ENCODE measurements at places on chromosomes 7 and 10.

DNA sequence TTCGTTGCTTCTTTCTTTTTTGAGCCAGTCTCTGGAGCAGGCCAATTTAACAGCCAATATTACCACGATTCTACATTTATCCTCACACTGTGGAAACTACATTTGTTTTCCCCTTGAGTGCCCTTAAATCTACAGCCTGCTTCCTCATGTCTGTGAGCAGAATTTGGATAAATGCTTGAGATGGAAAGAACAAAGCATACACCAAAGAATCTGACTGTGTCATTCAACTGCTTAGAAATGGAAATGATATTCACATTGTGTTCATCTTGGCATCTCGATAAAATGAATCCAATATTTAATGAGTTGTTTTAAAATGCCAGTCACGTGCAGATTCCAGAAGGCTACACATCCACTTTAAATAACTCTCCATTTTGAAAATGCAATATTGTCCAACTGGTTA is 41.0 kb upstream of the GSDME start:
- DNase-seq: no peak

DNA sequence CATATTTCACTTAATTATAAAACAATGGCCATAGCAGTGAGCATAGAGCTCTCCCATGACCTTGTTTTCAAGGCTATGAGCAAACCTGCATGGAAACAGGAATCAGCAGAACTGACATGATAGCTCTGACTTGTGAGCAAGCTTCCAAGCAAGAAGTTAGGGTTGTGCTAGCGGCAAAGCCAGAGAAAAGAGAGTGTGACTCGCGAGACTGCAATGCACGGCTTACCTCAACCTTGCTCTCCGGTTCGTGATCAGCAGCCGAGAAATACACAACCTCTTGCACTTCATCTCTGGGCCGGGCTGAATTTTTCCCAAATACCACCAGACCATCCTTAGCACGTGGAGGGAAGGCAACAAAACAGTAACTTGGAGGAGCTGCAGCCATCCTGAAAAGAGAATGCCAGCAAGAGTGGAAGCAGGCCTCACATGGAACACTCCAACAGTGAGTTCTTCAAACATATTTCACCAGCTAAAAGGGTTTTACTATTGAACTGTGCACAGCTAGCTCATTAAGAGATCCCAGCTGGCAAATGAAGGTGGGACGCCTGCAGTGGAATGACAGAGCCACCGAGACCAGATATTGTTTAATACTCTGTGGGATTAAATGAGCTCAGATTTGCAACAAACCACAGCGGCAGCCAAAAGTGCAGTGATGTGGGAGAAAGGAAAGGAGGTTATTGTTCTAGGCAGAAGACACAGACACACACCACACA is 20.8 kb downstream of the SCRN1 start:
- no peak for DNase-seq

DNA sequence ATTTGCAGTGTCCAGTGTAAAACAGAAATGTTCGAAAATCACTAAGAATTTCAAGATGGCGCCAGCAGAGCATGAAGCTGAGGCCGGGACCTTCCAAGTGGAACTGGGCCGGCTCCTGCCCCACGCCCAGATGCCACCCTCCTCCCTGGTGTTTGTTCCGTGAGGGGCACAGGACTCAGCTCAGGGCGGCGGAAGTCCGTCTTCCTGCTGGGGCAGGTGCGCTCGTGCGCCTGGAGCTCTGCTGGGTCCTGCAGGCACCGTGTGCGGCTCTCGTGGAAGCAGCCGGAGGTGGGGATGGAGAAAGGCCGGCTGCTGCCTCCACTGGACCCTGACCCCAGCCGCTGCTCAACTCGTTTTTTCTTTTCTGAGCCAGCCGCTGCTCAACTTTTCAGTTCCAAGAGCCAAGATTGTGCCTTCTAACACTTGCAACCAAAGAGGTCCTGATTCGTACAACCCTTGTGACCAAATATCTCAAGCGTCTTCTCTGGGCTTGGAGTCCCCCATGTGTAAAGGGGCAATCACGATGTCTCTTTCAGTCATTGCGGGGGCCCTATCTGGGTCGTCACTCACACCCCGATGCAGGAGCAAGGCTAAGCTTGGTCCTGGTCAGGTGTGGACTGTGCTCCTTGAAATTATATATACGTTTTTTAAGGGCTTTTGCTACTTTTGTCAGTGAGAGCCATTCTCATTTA is 334.4 kb downstream of the ADARB2 start:
- no peak for DNase-seq

GRCh38 chr7:129952086-129952652 is 591 bp downstream of the UBE2H start:
- DNase-seq: no peak

DNA sequence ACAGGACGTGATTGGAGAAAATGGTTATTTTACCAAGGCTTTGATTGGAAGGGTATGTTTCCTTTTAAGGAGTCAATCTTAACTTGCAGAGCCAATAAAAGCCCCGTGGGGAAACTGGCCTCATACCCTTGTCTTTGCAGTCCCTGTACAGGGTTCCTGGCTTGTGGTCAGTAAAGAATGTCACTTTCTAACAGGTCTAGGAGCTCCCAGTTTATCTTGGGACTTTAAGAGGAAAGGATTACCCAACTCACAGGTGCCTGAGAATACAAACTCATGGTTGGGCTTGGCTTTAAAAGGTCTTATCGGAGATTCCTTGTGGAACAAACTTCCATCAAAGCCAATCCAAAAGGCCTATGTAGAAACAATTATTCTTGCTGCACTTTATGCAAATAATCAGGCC is 221.8 kb downstream of the PHF14 start:
- no peak for DNase-seq

DNA sequence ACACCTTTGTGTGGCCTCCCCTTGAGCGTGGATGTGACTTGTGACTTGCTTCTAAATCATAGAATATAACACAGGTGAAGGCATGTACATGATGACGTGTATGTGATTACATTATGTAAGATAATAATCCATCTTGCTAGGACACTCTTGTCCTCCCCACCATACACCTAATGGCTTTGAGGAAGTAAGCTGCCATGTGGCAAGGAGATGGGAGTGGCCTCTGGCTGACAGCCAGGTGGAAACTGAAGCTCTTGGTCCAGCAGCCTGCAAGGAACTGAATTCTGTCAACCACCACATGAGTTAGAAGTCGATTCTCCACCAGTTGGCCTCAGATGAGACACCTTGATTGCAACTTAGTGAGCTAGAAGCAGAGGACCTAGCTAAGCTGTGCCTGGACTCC is 67.4 kb upstream of the ELN start:
- no peak for DNase-seq

GRCh38 chr10:132065491-132066105 is at the start of gene JAKMIP3:
TSS of gene JAKMIP3 (plus strand) at chr10:132065946. CDS start at chr10:132104809, 38,863 bp downstream.
- no peak for DNase-seq

GRCh38 chr10:78864761-78865537 is 203.8 kb upstream of the ZMIZ1 start:
- no peak for DNase-seq

GRCh38 chr10:103676851-103677417 is 178.4 kb downstream of the SH3PXD2A start:
- no peak for DNase-seq

GRCh38 chr7:102472126-102473041 is 6.3 kb downstream of the POLR2J start:
- no peak for DNase-seq

- no peak for DNase-seq
These were observed 296.1 kb downstream of the GLRX3 start for GRCh38 chr10:130432271-130432670.

- no peak for DNase-seq
These were observed 1028.7 kb downstream of the XPNPEP1 start for GRCh38 chr10:108894402-108895301.

GRCh38 chr7:91330866-91331265 is 66.6 kb downstream of the FZD1 start:
- no peak for DNase-seq

DNA sequence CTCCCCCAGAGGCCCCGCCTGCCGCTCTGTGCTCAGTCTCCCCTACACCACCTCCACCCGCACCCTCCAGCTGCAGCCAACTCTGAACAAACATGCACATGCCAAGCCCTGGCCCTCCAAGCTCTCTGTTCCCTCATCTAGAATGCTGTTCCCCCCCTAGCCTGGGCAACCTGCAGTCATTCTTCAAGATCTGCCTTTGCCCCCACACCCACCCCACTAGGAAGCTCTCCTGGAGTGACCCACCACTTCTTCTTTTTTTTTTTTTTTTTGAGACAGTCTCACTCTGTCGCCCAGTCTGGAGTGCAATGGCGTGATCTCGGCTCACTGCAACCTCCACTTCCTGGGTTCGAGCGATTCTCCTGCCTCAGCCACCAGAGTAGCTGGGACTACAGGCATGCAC is 13.7 kb downstream of the MYL10 start:
- DNase-seq: no peak

All from NCI-H446 treated with DMSO at 0.1 percent for 48 hours (cell line).